ENCODE measurements at places on chromosomes 4 and X.

GRCh38 chr4:91282217-91282616 lies 1021.5 kb upstream of the GRID2 start:
- DNase-seq, result no peak

DNA sequence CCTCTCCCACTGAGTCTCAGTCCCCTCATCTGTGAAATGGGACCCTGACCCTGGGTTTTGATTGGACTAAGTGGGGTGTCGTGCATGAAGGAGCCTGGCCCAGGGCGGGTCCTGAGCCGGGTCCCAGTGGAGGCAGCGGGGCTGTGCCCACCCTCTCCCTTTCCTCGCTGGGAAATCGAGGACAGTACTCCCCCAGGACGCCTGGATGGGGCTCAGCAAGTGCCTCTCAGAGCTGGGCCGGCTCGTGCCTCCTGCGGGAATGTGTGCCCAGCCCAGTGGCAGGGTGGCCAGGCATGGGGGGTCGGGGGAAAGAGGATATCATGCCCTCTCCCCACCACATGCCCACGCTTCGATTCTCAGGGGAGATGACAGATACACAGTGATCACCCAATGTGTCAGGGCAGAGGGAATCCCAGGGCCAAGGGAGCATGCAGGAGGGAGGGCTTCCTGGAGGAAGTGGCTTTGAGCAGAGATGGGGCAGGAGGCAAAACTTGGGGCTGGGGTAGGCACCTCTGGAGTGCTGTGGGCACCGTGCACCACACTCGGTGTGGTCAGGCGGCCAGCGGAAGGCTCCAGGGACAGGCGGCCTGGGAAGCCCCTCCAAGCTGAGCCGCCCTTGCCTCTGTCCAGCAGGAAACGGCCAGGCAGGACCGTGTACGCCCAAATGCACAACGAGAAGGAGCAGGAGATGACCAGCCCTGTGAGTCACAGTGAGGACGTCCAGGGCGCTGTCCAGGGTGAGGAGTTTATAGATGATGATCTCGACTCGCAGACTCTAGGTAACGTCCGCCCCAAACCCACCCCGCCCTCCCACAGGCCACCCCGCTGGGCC lies 203.0 kb downstream of the AFAP1 start:
- DNase-seq, result no peak

- no peak for DNase-seq
Measured at GRCh38 chr4:124111411-124111810, 601.1 kb downstream of the ANKRD50 start.

- DNase-seq, result no peak
Measured at GRCh38 chrX:120790118-120790517, 85.5 kb downstream of the CT47B1 start.

DNA sequence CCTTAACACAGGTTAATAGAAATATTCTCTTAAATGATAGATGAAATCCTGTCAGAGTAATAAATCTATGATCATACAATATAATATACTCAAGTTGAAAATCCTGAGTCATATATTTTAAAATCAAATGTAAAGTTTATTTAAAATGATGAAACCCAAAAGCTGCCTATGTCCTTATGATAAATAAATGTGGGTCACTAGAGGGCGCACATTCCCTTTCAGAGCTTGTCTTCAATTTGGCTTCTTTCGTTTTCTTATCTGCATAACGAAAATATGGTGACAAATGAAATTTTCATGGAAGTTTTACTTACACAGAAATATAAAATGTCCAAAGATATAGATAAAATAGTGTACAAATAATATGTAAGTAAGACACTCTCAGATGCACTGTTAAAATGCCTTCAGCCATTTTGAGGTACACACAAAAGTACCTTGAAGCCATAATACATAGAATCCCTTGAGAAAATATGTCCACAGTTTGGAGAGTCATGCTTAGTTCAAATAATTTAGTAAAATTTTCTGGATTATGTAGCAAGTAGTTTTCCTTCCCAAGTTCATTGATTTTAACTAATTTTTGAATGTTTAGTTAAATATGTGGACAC lies 680.4 kb downstream of the DMD start:
- DNase-seq, result no peak

DNA sequence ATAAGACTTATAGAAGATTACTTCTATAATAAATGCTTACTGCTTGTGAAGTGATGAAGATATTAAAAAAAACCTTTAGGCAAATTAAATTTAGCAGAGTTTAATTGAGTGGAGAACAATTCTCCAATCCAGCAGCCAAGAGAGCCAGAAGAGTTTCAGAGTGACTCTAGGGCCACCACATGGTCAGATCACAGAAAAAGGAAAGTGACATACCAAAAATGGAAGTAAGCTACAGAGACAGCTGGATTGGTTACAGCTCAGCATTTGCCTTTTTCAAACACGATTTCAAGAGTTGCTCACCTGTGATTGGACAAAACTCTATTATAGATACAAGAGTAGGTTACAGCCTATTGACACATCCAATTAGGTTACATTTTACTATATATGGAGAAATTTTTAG lies 79.0 kb upstream of the TRAM1L1 start:
- DNase-seq, result no peak

GRCh38 chr4:75180790-75181776 lies 248.2 kb downstream of the PARM1 start:
- DNase-seq, result no peak

DNA sequence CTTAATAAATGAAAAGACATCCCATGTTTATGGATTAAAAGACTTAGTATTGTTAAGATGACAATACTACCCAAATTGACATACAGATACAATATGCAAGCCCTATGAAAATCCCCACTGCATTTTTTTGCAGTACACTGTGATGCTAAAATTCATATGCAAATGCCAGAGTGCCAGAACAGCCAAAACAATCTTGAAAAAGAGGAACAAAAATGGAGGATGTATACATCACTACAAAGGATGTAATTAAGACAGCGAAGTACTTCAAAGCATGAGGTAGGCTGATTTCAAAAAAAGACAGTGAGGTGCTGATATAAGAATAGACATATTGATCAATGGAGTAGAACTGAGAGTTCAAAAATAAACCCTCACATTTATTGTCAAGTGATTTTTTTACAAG lies 47.3 kb downstream of the SATL1 start:
- DNase-seq, result no peak

DNA sequence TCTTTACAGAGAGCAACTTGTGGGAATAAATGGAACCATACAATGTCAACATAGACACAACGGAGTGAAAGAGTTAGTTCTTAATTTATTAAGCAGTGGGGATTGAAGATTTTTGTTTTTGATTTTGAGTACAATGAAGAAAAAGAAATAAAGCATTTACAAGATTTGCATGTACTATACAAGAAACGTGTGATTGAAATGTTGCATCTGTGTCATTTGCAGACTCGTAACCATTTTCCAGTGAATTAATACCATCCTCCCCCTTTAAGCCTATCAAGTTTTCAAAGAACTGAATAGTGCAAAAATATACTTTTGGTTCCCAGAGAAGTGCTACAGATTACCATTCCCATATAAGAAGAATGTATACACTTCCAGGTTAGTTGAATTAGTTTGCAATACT lies 8.6 kb upstream of the KDR start:
- no peak for DNase-seq

GRCh38 chr4:142801966-142802365 lies 44.1 kb downstream of the INPP4B start:
- no peak for DNase-seq

DNA sequence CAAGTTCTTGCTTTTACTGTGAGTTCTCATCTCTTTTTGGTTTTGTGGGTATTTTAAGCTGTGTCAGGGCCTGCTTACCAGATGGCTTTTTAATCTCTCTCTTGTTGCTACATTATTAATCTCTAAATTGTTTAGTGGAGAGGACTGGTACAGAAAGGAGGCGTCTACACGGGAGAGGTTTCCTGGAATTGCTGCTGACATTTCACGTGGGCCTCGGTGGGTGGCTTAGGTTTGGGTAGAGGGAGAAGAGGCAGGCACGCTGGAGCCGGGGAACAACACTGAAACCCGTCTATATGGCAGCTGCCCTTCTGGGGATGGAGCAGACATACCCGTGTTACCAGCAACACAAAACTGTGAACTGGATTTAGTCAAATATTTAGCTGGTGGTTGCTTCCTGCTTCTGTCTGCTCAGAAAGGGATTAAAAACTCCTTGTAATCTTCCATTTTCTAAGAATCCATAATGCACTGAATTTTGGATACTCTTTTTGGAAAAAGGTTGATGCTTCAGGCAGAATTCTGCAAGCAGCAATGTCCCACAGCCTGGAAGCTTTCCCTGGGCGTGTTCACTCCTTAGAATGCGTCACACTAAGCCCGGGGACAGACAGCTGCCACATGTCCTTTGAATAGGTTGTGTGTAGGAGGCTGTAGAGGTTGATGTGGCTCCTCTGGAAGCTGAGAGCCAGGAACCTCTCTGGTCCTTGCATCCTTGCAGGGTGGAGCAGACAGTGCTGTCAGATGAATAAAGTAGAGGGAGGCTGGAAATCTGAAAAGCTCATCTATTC lies 199.8 kb upstream of the GATB start:
- no peak for DNase-seq

GRCh38 chrX:132090403-132091159 lies 37.2 kb downstream of the FRMD7 start:
- DNase-seq, result no peak

- no peak for DNase-seq
Measured at GRCh38 chrX:63746278-63746677, 38.7 kb downstream of the ARHGEF9 start.

GRCh38 chr4:95017305-95018064 lies 259.7 kb downstream of the BMPR1B start:
- no peak for DNase-seq

DNA sequence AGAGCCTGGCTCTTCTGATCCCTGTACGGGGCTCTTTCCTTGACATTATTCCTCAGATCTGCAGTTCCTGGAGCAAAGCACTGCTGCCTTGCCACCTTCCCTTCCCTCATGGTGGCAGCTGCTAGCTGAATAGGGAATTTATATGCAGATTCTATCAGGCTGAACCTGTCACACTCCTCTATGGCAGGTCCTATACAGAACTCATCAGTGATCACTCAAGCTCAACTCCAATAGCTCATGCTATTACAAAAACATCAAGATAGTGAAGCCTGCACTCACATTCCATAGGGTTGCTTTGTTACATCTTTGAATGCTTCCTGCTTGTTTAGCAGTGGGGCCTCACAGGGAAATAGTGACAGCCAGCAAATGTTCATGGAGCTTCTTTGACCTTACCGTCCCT lies 71.7 kb downstream of the SLC2A9 start:
- DNase-seq, result no peak

GRCh38 chr4:81418572-81418971 lies 53.1 kb downstream of the RASGEF1B start:
- DNase-seq, result no peak

- DNase-seq, result no peak
Measured at GRCh38 chr4:163587867-163588266, 93.4 kb downstream of the TMA16 start.

GRCh38 chrX:41142130-41142910 lies 57.1 kb downstream of the USP9X start:
- no peak for DNase-seq

- DNase-seq, result no peak
Measured at GRCh38 chr4:105543346-105543745, 9.1 kb upstream of the ARHGEF38 start.

GRCh38 chr4:78863991-78864390 lies 75.2 kb downstream of the PAQR3 start:
- DNase-seq, result no peak

DNA sequence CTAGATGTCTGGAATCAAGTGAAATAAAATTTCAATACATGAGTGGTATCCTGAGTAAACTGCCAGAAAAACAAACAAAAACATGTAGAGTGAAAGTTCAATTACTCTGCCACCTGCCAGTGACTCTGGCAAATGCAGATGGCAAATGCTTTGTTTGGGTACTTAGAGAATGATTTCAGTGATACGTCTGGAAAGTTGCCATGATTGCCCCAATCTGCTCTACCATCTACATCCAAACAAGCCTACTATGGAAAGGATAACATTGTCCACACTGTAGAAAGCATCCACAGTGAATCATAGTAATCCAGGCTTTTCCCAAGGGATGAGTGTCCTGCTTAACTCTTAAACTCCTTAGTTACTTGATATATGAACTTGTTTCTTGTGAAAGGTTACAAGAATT lies 3.4 kb downstream of the SPATA4 start:
- DNase-seq, result no peak

- peak; percentile 73 for DNase-seq
Measured at GRCh38 chr4:159102622-159103383, at the start of gene RAPGEF2. Gene RAPGEF2, plus strand, starts transcription at chr4:159103079. Its CDS starts 1,084 bp downstream, at chr4:159104163.

- no peak for DNase-seq
Measured at GRCh38 chrX:54495814-54496516, at the start of gene FGD1. Gene FGD1, minus strand, starts transcription at chrX:54496234. Its CDS starts 802 bp downstream, at chrX:54495432.

- DNase-seq, result no peak
Measured at GRCh38 chr4:53646795-53647194, 55.5 kb upstream of the LNX1 start.

DNA sequence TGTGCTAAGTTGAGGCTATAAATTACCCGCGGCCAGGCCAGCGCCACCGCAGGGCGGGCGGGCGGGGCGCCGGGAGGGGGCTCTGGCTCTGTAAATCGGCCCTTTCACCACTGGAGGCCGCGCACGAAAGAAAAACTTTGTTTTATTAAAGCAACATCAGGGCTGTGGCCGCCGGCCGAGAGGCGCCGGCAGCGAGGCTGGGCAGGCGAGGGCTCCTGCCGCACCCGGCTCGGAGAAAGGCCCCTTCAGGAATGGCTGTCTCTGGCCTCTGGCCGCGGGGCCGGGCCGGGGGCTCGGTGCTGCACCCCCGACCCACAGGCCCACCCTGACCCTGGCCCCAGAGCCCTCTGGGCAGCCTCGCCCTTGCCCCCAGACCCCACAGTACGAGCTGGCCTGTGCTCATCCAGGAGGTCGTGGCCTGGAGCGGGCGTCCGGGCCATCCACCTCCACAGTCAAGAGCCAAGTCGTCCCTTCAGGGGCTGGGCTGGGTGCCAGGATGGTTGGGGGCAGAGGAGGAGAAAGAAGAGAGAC lies 29.5 kb upstream of the FGFR3 start:
- DNase-seq, result no peak

- no peak for DNase-seq
Measured at GRCh38 chrX:119028733-119029330, 44.0 kb upstream of the CT47C1 start.

DNA sequence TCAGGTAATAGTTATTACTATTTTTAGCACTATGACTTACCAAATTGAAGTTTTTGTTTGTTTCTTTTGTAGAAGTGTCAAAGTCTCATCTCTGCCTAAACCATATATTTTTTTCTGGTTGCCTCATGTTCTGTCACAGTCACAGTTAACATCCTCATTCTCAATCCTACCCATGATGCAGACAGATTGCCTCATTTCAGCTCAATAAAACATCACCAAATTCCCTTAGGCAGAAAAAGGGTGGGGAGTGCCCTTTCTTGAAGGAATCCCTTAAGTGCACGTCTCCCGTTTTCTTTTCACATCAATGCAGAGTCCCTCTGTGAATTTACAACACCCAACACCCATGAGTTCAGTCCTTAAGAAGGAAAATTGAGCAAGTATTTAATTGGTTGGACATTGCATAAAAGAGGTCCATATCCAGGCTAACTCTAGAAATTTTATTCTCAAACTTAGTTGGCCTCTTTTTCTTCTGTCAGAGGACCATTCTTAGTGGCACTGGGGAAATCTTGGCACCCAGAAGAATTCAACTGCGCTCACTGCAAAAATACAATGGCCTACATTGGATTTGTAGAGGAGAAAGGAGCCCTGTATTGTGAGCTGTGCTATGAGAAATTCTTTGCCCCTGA lies 103.7 kb upstream of the BMPR1B start:
- DNase-seq, result no peak

All from stimulated activated CD4-positive, alpha-beta T cell treated with anti-CD3 and anti-CD28 coated beads, TNF-alpha, amount 100 ng/mL, for 1 hour (primary cell).